ENCODE measurements at places on chromosomes 2 and 18.

DNA sequence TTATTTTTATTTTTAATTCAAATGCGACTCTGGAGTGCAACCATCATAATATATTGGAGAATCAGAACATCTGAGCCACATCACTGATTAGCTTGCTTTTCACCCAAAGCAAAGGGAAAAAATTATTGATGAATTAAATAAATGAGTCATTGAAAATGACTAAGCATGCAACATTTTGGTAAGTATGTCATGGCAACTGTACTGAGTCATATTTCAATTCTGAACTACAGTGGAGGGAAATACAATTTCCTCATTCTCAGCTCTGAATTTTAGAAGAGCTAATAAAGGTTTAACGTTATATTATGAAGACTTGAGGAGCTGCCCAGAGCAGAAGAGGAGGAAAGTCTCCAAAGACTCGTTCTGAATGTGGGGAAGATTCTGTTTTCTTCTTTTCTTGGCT, 89.6 kb upstream of the CCDC68 start:
- no peaks in the 10 kb centered on the region for H3K27me3 ChIP-seq
- H3K27ac ChIP-seq: no peak overlapping the region
- no peak for DNase-seq
- H3K36me3 ChIP-seq: no peaks in the 10 kb centered on the region
- H3K4me1 ChIP-seq: no peaks in the 10 kb centered on the region
- no peak overlapping the region for H3K4me3 ChIP-seq

DNA sequence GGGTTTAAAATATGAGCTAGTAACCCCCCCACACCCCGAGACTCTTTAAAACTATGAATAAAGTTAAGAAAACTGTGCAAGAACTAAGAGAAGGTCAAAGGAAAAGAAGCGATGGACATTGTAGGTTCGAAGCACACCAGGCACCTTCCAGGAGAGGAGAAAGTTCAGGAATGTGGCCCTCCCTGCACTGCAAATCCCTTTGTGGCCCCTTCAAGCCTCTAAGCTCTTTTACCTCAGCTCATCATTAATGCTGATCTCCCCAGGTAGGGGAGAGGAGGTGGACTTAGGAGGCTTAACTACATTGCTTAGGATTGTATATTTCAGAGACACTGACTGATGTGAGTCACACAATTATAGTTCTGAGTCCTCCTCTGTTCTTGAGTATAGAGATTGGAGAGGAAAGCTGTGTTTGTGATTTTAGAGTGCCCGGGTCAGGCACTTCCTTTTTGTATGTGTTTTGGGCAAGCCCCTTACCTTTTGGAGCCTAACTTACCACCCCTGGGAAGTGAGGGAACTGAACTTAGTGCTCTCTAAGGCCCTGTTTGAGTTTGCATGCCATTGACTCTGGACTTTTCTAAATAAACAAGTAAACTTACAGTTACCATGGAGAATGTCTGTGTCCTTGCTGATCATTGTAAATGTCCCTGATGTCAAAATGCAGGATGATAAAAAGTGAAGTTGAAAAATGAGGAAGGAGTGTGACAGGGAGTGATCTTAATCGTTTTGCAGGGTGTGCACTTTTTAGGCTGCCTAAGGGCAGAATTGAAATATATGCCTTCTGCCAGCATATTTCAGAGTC, 140.8 kb upstream of the ZEB2 start:
- no peaks in the 10 kb centered on the region for H3K36me3 ChIP-seq
- H3K27ac ChIP-seq: peak overlapping the region; percentile 33
- H3K4me3 ChIP-seq: no peak overlapping the region

DNA sequence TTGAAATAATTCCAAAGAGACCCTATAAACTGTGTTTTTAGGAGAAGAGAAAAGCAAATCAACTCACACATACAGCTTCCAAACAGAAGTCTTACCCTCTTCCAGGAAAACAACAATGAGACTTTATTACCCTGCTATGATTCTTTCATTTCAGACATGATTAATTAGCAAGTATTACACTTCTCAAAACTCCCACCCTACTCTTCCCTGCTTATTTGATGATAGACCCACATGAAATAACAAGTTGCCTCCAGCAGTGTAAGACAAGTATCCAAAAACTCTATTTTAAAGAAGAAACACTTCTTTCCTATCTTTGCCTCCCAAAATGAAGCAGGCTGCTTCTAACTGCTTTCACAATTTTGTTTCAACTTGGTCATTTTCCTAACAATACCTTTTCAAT, 4.1 kb downstream of the FIGN start:
- peaks cover 16% of the 10 kb centered on the region for H3K4me1 ChIP-seq
- H3K36me3 ChIP-seq: no peaks in the 10 kb centered on the region
- no peak overlapping the region for H3K4me3 ChIP-seq
- no peaks in the 10 kb centered on the region for H3K27me3 ChIP-seq

DNA sequence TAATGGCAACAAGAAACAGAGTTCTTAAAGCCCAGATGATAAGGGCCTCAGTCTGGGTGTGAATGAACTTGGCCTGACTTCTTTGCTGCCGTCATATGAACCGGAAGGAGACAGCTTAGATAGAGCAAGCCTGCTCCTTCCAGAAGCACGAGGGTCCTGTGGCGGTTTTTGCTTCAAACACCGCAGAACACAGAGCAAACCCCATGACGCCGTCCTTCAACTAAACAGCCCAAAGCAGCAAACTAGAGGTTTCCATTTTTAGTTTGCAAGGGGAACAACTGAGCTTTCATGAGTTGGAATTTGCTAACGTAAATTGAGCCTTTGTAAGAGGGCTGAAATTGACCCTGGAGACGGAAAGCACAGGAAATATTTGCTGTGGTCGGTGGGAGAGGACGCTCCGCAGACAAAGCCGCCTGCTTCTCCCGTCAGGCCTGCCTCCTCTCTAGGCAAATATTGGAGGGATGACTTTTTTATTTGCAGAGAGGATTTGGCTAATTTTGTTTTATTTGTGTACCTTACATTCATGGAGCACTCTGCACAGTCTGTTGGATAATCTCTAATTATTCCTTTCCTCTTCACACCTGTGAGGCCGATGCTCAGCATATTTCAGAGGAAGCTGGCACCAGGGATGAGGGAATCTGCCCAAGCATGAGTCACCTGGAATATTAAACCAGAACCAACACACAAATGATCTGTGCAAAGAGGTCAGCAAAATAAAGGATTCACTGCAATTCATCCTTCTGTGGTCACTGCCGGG, 134.0 kb upstream of the NCK2 start:
- no peak overlapping the region for H3K27ac ChIP-seq
- no peak for DNase-seq
- H3K4me3 ChIP-seq: no peak overlapping the region
- peaks cover 19% of the 10 kb centered on the region for H3K4me1 ChIP-seq

GRCh38 chr2:15713475-15713874, 121.8 kb downstream of the DDX1 start:
- no peak overlapping the region for H3K27ac ChIP-seq
- DNase-seq: no peak
- no peak overlapping the region for H3K4me3 ChIP-seq
- H3K4me1 ChIP-seq: no peaks in the 10 kb centered on the region
- no peaks in the 10 kb centered on the region for H3K36me3 ChIP-seq
- H3K27me3 ChIP-seq: no peaks in the 10 kb centered on the region

DNA sequence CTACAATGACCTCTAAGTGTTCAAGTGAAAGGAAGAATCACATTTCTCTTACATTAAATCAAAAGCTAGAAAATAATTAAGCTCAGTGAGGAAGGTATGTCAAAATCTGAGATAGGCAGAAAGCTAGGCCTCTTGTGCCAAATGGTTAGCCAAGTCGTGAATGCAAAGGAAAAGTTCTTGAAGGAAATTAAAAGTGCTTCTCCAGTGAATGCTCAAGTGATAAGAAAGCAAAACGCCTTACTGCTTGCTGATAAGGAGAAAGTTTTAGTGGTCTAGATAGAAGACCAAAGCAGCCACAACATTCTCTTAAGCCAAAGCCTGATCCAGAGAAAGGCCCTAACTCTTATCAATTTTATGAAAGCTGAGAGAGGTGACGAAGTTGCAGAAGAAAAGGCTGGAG, 932.3 kb upstream of the ACVR2A start:
- DNase-seq: no peak
- H3K4me1 ChIP-seq: no peaks in the 10 kb centered on the region
- H3K36me3 ChIP-seq: no peaks in the 10 kb centered on the region
- no peak overlapping the region for H3K27ac ChIP-seq
